ENCODE measurements at places on chromosomes 6 and 20.

GRCh38 chr20:62768551-62769287 is 27.6 kb upstream of the MRGBP start:
- DNase-seq, result no peak

DNA sequence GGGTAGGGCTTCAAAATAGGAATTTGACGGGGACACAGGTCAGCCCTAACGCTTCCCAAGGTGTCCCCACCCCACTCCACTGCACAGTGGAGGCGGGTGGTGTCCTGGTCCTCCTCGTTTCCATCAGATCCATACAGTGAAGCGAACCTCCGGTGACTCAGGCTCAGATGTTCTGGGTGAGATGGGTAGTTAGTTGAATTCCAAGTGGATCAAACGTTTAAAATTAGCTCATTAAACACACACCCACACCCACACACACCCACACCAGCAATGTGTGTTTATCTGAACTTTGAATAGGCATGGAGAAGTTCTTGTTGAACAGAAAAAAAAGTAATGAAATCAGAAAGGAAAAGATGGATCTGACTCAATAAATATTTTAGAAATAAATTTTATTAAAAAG is 58.9 kb downstream of the CDH4 start:
- DNase-seq, result no peak

DNA sequence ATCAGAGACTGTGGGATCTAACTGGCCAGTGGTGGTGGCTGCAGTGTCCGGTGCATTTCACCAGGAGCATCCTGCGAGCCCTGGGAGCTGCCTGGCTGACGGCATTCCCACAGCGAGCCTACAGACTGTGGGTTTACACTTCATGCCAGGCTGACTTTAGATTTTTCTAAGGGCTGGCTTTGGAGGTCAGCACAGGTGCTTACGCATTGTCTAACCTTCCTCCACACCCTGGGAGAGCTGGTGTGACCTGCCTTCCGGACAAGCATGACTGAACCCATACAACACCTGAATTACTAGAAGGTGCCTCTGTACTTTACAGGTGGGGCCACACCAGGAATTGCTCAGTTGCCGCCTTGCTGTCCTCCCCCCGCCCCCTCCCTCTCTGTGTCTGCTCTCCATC is 96.2 kb downstream of the RREB1 start:
- DNase-seq, result no peak

- DNase-seq, result no peak
Observed at GRCh38 chr6:7100072-7100752, 7.5 kb upstream of the RREB1 start.

DNA sequence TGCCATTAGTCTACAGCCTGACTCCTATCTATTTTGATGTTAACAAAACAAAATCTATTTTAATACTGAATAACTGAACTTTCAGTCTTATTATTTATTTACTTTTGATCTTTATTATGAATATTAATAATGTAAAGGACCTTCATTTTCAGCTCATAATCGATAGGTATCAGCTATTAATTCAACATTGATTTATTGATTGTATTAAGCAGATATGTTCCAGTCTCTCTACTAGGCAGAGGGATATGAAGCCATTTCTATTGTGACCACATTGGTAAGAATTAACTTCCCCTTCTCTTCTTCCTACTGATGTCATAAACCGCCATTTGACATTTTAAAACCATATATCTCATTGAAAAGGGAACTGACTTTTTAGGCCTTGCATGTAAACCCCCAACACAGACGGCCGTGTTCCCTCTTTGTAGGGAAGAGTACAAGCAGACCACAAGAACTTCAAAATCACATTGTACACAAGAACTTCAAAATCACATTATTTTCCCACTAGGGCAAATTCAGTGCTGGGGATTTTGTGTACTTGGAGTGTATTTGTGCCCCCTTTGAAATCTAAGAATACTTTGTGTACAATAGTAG is 69.5 kb upstream of the FABP7 start:
- no peak for DNase-seq

- DNase-seq, result no peak
Observed at GRCh38 chr6:160999516-160999915, 7.9 kb downstream of the MAP3K4 start.

GRCh38 chr6:148494226-148494625 is 151.6 kb downstream of the SASH1 start:
- DNase-seq, result no peak

GRCh38 chr6:127458222-127458621 is 967 bp downstream of the KIAA0408 start:
- no peak for DNase-seq

DNA sequence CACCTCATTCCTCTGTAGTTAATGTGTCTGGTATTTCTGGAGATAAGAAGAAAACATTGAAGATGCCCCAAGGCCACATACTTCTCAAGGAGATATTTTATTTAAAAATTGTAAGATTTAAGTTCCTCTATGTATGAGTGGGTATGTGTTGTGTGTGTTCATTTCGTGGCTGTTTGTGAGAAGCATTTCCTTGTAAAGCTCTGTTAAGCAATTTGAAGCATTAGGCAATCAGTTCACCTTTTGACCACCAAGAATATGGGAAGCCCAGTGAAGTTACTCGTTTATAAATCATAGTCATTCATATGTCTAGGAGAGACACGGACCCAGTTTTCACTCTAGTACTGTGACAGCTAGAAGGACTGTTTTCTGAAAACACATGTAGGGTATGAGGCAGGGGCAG is 717.6 kb upstream of the MAP3K7 start:
- DNase-seq, result no peak

GRCh38 chr20:4670469-4670868 is 51.2 kb upstream of the PRND start:
- no peak for DNase-seq

DNA sequence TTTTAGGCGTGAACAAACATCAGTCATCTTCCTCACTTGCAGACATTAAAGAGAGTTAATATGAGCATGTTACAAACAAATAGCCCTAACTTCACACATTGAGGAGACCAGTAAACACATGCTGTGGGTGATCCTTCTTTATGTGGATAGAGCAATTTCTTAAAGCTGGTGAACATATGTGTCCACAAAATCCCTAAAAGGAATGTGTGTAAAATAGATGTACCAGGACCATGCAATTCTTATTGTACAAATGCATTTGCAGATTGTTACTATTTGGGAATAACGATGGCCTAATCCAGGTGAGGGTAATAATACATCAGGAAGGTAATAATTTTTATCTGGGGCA is 228.9 kb downstream of the ALDH8A1 start:
- no peak for DNase-seq

DNA sequence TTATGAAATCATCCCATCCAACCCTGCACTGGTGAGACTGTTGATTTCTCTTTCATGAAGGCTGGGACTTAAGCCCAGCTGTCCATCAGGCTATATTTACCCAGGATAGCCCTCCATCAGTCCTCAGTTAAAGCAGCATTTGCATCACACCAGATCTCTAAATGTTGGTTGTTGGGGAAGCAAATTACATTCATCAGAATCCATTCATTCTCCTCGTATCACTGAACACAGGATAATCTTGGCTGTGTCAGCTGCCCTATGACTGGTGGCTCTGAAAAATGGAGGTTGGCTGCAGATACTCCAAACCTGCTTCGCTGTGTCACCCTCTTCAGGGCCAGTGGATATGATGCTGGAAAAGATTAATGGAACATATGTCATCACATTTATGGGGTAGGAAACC is 718.3 kb downstream of the KIF16B start:
- DNase-seq, result no peak

DNA sequence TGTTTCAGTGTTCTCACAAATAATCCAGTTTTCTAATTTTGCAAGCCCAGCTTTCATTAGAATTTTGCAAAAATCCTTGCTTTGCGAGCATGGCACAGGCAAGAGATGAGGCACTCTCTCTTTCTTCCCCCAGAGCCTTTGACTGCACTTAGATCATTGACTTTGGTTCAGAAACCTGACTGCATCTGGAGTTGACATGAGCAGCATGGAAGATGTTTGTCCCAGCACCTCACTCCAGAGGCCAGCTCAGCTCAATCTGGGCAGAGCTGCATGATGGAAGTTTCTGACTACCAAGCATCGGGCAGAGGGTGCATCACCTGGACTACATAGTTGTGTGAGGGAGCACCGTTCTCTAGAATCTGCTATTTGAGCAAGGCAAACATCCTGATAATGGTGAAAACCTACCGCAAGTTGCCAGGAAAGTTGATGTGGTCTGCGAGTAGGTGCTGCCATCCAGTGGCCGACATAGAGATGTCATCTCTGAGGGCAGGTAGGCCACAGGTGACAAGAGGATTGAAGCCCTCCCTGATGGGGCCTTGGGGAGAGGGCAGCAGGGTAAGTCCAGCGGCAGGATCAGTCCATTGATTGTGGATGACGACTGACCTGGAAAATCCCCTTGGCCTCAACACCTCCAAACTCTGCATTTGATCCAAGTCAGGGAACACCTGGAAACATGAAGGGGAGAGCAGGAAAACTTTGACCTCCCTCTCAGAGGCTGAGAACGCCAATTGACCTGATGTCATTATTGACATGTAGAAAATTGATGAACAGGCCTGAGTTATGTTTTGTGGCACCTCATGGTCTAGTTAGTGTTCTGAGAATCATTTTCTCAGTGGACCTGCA is 3.8 kb upstream of the LPA start:
- peak; percentile 26 for DNase-seq

DNA sequence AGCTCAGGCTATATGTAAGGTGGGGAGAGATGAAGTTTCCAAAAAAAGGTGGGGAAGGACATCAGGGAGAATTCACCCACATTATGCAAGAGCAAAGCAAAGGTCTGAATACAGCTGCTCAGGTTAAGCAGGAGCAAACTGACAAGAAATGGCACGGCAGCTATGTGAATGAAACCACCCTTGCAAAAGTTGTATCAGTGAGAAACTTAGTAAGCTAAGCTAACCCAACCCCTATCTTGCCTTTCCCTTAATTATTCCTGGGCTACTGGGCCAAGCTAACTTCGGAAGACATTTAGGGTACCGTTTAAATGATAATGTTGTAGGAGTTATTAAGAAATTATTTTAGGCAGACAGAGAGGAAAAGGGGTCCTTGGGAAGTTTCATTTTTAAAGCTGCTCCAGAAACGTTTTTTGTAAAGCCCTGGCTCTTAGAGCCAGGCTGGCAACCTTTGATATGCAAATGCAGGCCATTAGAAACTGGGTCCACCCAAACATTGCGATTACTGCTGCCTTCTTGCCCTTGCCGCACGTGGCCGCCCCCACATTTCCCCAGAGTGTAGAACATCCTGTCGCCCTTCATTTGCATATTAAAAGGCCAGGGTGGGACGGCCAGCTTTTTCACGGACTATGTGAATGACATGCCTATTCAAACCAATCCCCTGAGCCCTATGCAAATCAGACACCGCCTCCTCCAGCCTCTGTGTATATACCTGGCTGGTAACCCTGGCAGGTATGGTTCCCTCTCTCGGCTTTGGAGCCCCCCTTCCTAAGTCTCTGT is 60.5 kb upstream of the SAMD5 start:
- DNase-seq, result no peak

GRCh38 chr6:162151021-162151665 is 576.4 kb downstream of the PRKN start:
- DNase-seq, result no peak

DNA sequence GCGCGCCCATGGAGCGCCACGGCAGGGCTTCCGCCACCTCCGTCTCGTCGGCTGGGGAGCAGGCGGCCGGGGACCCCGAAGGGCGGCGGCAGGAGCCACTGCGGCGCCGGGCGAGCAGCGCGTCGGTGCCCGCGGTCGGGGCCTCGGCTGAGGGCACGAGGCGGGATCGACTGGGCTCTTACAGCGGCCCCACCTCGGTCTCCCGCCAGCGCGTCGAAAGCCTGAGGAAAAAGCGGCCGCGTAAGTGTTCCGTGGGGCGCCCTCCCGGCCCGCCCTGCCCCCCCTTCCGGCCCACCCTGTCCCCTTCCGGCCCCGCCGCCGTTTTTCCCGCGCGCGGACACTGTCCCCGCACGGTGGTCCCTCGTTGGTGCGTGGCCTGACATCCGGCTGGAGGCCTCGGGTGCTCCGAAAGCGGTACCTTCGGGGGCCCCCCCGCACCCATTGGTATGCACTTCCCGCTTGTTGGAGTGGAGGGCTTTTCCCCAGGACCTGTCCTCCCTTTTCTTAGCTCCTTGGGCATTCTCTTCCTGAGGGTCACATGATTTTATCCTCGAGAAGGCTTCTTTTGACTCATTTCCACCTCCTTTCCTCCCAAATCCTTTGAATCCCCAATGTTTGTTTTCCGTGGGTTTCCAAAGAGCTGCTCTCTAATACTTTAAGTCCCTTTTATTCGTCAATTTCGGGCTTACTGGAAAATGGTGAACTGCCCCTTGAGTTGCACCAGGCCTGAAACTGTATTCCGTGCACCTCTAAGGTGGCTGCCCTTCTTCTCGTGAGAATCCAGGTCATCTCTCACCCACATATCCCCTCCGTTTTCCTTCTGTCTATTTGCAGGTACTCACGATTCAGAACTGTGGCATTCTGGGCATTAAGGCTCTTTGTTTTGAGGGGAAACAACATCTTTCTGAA is 556 bp downstream of the PANK2 start:
- DNase-seq, result peak; percentile 81

DNA sequence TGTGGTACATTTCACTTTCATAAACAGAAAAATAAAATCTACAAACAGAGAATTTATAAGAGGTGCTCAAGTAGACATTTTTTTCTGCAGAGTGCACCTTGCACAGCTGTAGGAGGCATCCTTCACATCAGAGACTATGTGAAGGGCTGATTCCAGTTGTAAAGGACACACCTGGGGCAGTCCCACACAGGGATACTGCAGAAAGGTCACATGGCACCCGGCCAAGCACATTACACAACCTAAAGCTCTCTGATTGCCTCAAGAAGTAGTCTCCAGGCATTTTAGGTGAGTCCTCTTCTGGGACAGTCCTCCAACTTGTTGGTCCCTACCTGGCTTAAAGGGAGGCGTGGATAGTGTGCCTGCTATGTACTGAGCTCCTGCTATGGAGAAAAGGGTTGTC is 502.9 kb upstream of the NOX3 start:
- no peak for DNase-seq

GRCh38 chr6:149157126-149157525 is 160.4 kb upstream of the TAB2 start:
- no peak for DNase-seq

GRCh38 chr20:63149531-63150192 is 66.3 kb downstream of the YTHDF1 start:
- DNase-seq, result no peak

DNA sequence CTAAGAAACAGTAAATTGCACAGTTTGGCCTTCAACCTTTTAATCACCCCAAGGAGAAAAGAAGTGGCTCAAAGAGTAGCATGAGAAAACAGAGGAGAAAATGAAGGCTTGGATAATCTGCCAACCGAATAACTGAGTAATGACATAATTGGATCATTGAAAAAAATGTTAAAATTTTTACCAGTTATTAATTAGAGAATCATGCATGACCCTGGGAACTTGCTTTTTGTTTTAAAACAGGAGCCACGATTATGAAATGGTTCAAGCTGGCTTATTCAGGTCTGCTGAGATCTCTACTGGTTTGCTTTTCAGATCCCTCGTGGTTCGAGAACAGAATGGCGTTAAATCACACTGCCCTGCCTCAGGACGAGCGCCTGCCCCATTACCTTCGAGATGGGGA is at the start of gene OPN5:
Gene OPN5 (plus strand): TSS at position 301 of the 400 bp plus-strand sequence. CDS start 35 bp downstream, at position 336.
- DNase-seq, result no peak

DNA sequence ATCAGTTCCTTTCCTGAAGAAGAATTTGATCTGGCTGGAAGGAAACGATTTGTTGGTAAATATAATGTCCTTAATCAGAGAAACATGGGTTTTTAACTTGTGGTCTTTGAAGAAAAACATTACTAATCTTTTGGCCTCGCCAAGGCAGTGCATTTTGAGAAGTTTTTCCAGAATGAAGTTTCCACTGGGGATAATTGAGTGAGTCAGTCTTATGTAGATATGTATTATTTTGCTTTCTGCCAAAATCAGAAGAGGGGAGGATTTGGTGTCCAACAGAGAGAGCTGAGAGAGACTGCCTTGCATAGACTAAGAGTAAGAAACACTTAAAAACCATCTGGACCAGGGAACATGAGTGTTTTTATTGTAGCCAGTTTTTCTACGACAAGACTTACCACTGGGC is 79.9 kb downstream of the FNDC1 start:
- no peak for DNase-seq
